WTC11 (cell line): ENCODE measurements at places on chromosomes 2 and 18. TPM values are rescaled to one million over a fixed set of nuclear protein-coding genes. Genes with fewer than 3 reads are reported as not detected.

Gene THAP4
- 72.6 to 88.6 TPM (median 78.0 TPM) in 3 replicates for total RNA-seq

Gene DYSF
- total RNA-seq = 14.8 to 15.5 TPM (median 15.0 TPM) in 3 replicates

Gene SCN9A
- total RNA-seq = 7.3 to 9.8 TPM (median 8.2 TPM) in 3 replicates

Gene TMEM247
- not detected in 3 replicates for total RNA-seq

Gene CRYGC
- not detected in 3 replicates for total RNA-seq

Gene RGPD4
- total RNA-seq = 0.04 to 0.05 TPM in 2 of 3 replicates, not detected in the other

Gene C2orf69
- total RNA-seq = 25.8 to 29.9 TPM (median 26.5 TPM) in 3 replicates

Gene TGOLN2
- 42.2 to 43.9 TPM (median 43.7 TPM) in 3 replicates for total RNA-seq

Gene AMMECR1L
- 17.9 to 18.1 TPM (median 18.1 TPM) in 3 replicates for total RNA-seq

Gene GPR35
- 0.22 to 0.60 TPM (median 0.46 TPM) in 3 replicates for total RNA-seq

Gene C18orf32
- total RNA-seq = 28.7 to 32.5 TPM (median 32.1 TPM) in 3 replicates

Gene CFAP65
- total RNA-seq = 0.44 to 1.0 TPM (median 0.48 TPM) in 3 replicates

Gene ANKRD53
- 0.39 to 0.81 TPM (median 0.80 TPM) in 3 replicates for total RNA-seq

Gene CHRND
- total RNA-seq = 0.07 to 0.11 TPM in 2 of 3 replicates, not detected in the other

Gene TRPM8
- total RNA-seq = 0.26 TPM in 1 of 3 replicates, not detected in the others

Gene MAPK4
- total RNA-seq = 3.0 to 4.2 TPM (median 3.3 TPM) in 3 replicates

Gene EN1
- total RNA-seq = not detected in 3 replicates

Gene ERBB4
- total RNA-seq = 1.6 to 1.8 TPM (median 1.6 TPM) in 3 replicates

Gene UBXN4
- total RNA-seq = 64.3 to 73.9 TPM (median 68.1 TPM) in 3 replicates

Gene CDC42EP3
- 21.2 to 31.5 TPM (median 21.8 TPM) in 3 replicates for total RNA-seq

Gene PRKAG3
- total RNA-seq = not detected in 3 replicates

Gene DTNA
- 16.1 to 16.9 TPM (median 16.2 TPM) in 3 replicates for total RNA-seq
